Stimulated activated CD8-positive, alpha-beta memory T cell treated with anti-CD3 and anti-CD28 coated beads, Interleukin-4, amount 100 ng/mL, for 1 hour (primary cell): ENCODE measurements at places on chromosomes 5 and 9.

- DNase-seq, result no peak
Observed at GRCh38 chr5:38208782-38209378, 49.5 kb upstream of the EGFLAM start.

- no peak for DNase-seq
Observed at GRCh38 chr5:170353961-170354360, 35.2 kb downstream of the KCNMB1 start.

DNA sequence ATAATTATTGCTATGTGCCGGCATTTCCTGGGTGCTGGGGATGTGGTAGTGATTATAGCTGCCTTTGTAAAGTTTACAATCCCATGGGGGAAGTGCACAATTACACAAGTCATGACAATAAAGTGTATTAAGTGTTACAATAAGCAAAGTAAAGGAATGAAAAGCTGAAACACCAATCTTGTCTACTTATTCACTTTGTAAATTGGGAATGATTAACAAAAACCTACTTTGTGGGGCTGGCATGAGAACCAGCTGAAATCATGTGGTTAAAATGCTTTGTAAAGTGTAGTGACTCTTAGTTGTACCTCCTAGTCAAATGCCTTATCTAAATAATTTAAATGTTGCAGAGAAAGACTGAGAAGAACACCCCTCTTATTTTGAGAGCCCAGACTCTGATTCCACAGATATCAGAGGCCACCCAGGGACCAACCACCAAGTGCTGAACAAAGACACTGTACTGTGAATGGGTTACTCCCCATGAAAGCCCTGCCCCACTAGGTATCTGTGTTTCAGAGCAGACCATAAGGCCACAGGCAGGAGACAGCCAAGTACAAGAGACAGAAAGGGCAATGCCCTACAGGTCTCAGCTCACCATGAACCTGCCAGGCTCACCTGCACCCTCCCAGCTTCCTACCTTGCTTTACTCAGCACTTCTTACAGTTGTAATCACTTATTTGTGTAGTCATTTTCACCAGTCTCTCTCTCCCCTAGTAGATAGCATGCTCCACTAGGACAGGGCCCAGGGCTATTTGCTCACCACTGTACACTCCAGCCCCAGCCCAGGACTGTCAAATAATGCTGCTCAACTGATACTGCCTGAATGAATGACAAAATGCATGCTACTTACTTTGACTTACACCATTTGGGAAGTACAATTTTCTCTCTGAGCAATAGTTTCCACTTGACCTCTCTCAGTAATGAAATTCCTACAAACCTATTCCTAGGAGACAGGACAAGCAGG lies 101.6 kb upstream of the APC start:
- no peak for DNase-seq

- no peak for DNase-seq
Observed at GRCh38 chr5:95720094-95720786, 10.9 kb upstream of the RHOBTB3 start.

DNA sequence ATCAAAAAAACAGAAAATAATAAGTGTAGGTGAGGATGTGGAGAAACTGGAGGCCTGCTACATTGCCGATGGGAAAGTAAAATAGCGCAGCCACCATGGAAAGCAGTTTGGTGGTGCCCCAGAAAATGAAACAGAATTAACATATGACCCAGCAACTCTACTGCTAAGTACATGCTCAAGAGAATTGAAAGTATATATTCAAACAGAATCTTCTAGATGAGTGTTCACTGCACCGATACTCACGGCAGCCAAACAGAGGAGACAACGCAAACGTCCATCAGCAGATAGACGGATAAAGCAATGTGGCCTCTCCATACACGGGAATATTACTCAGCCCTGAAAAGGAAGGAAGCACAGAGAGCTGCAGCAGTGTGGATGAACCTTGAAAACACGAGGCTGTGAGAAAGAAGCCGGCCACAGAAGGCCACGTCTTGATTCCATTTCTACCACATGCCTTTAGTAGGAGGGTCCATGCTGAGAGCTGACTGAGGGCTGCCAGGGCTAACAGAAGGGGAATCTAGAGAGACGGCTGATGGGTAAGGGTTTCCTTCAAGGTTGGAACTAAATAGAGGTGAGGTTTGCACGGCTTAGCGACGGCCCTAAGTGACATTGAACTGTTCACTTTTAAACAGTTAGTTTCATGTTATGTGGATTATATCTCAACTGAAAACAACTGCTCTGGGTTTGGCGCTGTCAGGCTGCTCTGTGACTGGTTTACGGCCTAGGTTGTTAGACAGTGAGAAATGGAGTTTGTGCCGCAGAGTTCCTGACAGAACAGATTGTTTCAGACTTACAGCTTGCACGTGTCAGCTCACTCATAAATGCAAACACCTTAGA lies 29.8 kb downstream of the AHRR start:
- DNase-seq, result no peak

GRCh38 chr9:115989831-115990230 lies 163.8 kb upstream of the PAPPA start:
- no peak for DNase-seq

GRCh38 chr5:4665911-4666310 lies 474.2 kb upstream of the ADAMTS16 start:
- no peak for DNase-seq

- no peak for DNase-seq
Observed at GRCh38 chr5:167845952-167846351, 445.5 kb upstream of the WWC1 start.

GRCh38 chr5:31626156-31626555 lies 12.8 kb upstream of the PDZD2 start:
- no peak for DNase-seq

- DNase-seq, result no peak
Observed at GRCh38 chr5:168743617-168744016, 164.4 kb upstream of the PANK3 start.
